ENCODE measurements at places on chromosomes 16 and 17.

GRCh38 chr16:17072104-17072503 lies 398.7 kb downstream of the XYLT1 start:
- DNase-seq: no peak

GRCh38 chr16:89170346-89171215 lies 967 bp upstream of the CDH15 start:
- no peak for DNase-seq

- peak; percentile 79 for DNase-seq
Observed at GRCh38 chr17:16287563-16288027, 65.7 kb downstream of the CENPV start.

- DNase-seq: no peak
Observed at GRCh38 chr17:81834831-81835267, at the start of gene PPP1R27. PPP1R27 (minus strand) TSS chr17:81835050; CDS start chr17:81834953, 97 bp downstream.

GRCh38 chr16:55853114-55853513 lies 20.2 kb upstream of the CES1 start:
- DNase-seq: no peak

DNA sequence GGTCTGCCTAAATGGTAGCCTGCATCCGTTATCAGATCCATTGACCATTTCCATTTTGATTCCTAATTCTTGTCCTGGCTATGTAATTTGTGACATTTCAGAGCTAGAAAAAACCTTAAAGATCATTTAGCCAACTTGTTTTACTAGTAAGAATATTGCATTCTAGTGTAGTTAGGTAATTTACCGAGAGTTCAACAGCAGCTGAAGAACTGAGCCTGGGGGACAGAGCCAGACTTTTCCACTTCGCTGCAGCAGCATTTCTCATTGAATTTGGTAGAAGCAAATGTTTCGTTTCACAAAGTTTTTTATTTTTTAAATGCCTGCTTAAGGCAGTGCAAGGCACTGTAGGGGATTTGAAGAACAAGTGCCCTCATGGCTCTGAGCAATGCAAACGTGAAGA lies 59.2 kb upstream of the MARCHF10 start:
- no peak for DNase-seq

DNA sequence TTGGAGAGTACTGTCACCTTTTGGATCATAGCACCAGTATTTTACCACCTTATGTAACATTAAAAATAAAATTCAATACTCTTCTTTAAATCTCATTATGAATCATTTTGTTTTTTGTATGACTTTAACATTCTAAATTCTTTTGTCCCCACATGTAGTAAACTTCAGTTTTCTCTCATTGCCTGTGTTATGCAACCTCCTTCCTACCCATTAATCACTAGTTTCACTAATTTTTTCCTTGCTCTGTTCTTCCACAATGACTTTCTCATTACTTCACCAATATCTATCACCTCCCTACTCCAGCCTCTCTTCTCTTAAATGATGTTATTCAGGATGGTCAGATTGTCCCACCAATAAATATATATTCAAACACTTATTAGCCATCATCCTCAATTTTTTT lies 68.7 kb downstream of the TTC19 start:
- DNase-seq: no peak

DNA sequence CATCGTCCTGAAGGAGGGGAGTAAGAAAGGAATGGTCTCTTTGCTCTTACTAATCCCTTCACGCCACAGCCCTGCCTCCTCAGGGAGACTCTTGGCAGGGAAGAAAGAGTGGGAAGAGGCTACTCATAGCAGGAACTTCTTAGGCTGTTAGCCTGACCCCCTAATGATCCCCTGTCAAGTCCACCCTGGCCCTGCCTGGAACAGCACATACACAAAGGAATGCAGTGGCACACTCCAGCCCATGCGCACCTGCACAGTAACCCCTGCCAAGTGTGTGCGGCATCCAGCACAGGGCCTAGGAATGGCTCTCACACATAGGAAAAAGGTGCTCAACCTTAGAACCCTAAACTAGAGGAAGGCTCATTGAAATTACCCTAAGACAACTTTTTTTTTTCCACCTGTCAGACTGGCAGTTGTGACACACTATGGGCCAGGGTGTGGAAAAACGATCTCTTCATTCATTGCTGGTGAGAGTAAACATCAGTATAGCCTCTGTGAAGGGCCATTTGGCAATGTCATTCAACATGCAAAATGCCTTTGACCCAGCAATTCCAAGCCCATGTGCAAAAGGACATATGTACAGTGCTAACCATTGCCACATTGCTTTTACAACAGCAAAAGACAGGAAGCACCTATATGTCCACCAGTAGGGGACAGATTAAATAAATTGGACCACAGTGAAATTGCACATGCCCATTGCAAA lies 50.1 kb downstream of the PIMREG start:
- DNase-seq: no peak

GRCh38 chr17:62716834-62717588 lies 89.5 kb downstream of the MRC2 start:
- no peak for DNase-seq

DNA sequence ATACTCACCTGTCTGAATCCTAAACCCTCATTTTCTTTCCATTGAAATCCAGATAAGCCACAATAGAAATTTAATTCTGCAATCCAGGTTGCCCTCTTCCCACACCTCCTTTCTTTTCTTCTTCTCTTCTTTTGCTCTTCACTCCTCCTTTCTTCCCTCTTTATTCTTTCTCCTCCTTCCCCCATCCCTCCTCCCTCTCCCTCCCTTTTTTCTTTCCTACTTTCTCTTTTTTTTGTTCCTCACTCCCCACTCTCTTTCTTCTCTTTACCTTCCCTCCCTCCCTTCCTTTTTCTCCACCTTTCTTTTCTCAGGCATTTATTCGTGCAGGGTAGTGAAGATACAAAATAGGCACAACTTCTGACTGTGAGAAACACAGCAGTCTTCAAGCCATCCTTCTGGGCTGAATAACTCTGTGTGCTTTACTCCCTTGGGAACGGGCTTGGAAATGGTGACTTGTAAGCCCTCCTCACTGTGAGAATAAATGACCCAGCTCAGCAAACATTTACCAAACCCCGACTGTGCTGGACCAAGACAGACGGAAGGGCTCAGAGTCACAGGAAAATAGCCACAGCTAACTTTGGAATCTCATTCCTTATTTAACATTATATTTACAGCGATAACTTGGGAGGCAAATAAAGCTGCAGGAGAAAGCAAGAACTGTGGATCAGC lies 140.8 kb downstream of the HAPSTR1 start:
- no peak for DNase-seq

DNA sequence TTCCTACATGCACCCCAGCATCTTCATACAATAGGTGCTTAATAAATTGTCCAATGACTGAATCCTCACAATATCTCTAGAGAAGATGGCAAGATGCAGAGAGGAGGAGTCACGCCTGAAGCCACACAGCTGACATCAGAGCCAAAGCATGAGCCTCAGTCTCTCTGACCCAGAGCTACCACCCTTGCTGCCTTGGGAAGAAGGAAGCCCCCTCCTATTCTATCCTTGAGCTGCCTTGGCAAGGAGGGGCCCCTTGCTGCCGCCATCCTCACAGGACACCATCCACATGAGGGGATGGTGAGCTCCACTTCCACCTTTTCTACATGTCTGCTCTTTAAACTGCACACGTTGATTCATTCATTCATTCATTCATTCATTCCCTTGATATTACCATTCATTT lies 37.0 kb upstream of the C16orf78 start:
- no peak for DNase-seq

GRCh38 chr16:57808589-57809228 lies 6.4 kb upstream of the KIFC3 start:
- no peak for DNase-seq

- no peak for DNase-seq
Observed at GRCh38 chr17:81179220-81179619, 13.2 kb upstream of the AATK start.

GRCh38 chr17:78940708-78941107 lies 15.5 kb upstream of the TIMP2 start:
- peak; percentile 55 for DNase-seq

DNA sequence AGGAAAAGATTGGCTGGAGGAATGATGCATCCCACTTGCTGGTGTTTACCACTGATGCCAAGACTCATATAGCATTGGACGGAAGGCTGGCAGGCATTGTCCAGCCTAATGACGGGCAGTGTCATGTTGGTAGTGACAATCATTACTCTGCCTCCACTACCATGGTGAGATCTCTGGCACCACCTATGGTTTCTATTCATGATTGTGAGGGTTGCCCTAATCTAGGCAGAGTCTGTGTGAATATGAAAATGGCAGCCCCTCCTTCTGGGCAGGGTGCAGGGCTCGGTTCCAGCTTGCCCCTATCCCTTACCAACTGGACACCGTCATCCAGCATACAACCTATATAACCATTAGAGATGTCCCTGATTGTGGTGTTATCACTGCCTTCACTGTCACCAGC lies 33.4 kb downstream of the ITGB3 start:
- DNase-seq: no peak

GRCh38 chr16:84239909-84240308 lies at the start of gene KCNG4:
KCNG4 (minus strand) TSS chr16:84240012; CDS start chr16:84237485, 2,527 bp downstream.
- DNase-seq: no peak

All from brain microvascular endothelial cell (primary cell).